ENCODE measurements at places on chromosomes 2 and 18.

DNA sequence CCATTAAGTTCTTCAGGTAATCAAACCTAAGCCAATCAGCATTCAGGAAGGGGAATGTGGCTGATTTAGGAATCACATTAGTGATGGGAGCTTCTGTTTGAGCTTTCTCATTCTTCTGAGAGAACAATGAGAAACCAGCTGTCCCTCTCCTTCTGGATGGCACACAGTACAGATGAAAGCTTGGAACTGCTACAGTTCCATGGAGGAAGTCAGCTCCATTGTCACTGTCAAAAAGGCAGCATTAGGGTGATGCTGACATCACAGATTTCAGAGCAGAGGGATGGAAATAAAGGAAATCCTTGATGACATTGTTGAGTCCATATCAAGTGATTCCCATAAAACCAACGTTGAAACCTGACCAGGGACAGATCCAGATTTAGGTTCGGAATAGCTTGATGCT is 36.1 kb upstream of the ACYP2 start:
- no peak for DNase-seq

- DNase-seq, result no peak
Measured at GRCh38 chr2:74333896-74334586, 9.2 kb downstream of the SLC4A5 start.

DNA sequence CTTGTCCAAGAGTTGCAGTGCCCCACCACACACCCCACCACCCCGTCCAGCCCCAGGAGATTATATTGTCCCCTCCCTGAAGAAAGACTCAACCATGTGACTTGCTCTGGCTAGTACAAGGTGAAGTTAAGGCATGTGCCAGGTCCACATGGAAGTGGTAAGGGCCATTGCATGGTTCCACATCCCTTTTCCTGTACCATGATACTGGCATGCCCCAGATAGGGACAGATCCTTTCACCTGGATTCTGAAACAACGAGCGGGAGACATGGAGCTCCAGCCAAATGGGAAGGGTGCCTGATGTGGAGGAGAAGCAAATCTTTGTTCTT is 141.5 kb upstream of the APCDD1 start:
- no peak for DNase-seq

GRCh38 chr18:3889803-3890202 is 439.8 kb downstream of the TGIF1 start:
- DNase-seq, result no peak

- DNase-seq, result no peak
Measured at GRCh38 chr2:26706616-26707473, 14.3 kb downstream of the KCNK3 start.

All from CD4-positive, alpha-beta T cell treated with Interleukin-4 for 4 hours (primary cell).